ENCODE measurements at places on chromosomes 6 and 20. TPM values are rescaled to one million over a fixed set of nuclear protein-coding genes. Genes with fewer than 3 reads are reported as not detected.

CYP24A1 gene
- polyA plus RNA-seq, result not detected

EEF1A2 gene
- polyA plus RNA-seq, result 952 TPM

TRIM31 gene
- polyA plus RNA-seq, result not detected

SLC22A3 gene
- 0.88 TPM for polyA plus RNA-seq

PGK2 gene
- not detected for polyA plus RNA-seq

CFB gene
- polyA plus RNA-seq, result 10.4 TPM

SLC35F1 gene
- polyA plus RNA-seq, result 1.4 TPM

ULBP3 gene
- 0.43 TPM for polyA plus RNA-seq

Measured in right cardiac atrium (tissue), 5 donors.